ENCODE measurements at places on chromosomes 11 and 22. TPM values are rescaled to one million over a fixed set of nuclear protein-coding genes. Genes with fewer than 3 reads are reported as not detected.

GRCh38 chr11:100647861-100648260, 39.2 kb upstream of the ARHGAP42 start:
- no peak for DNase-seq

- no peak for DNase-seq
Observed at GRCh38 chr11:86812981-86813380, 12.6 kb downstream of the PRSS23 start.

The RNF214 gene
- 9.7 TPM for total RNA-seq

DNA sequence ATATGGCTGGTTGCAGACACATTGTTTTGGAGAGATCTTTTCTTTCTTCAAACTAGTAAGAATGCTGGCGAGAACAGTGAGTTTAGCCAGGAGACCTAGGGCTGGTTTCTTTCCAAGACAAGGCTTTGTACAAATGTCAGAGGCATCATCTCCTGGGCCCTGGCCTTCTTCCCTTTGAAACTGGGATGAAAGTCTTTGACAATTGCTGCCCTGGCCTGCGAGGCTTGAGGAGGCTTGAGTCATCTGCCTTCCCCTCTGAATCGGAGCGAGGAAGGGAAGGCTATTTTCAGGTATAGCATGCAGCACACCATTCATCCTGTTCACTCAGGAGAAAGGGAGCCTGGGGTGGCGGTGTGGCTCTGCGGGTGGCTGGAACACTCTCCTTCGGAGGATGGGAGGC, 21.5 kb upstream of the PARVG start:
- DNase-seq = no peak

The LARGE2 gene
- total RNA-seq = 2.5 TPM

Data from epithelial cell of proximal tubule (primary cell).